ENCODE measurements at places on chromosomes 3 and 15.

DNA sequence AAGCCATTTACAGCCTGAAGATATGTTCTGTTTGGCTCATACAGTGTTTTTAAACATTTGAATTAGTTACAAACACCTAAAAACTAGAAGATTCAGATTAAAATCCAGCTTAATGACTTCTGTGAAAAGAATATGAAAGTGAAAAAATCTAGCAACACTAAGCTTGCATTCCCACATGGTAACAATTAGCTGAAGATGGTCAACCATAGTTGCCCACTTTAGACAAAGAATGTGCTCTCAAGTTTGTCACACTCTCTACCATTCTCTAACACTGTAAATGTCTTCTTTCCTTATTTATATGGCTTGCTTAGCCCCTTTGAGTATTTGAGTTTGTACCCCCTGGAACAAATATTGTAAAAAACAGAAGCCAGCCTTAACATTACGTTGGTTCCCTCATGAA, 32.7 kb downstream of the HDGFL3 start:
- DNase-seq, result no peak

DNA sequence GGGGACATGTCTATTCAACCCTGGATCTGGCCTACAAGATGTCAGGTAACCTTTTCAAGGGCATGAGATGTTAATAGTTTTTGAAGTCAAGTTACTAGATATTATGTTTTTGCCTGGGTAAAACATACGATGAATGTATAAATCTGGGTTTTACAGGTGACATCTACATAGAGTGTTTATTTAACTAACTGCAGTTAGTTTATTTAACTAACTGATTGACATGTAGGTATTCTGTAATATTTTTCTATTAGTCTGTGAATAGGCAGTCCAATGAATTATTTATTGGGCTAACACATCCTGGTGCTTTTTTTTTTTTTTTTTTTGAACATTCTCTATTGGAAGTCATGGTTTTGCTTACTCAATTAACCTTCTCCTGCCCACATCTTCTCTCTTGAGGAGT, 38.7 kb upstream of the TNIK start:
- DNase-seq, result no peak

DNA sequence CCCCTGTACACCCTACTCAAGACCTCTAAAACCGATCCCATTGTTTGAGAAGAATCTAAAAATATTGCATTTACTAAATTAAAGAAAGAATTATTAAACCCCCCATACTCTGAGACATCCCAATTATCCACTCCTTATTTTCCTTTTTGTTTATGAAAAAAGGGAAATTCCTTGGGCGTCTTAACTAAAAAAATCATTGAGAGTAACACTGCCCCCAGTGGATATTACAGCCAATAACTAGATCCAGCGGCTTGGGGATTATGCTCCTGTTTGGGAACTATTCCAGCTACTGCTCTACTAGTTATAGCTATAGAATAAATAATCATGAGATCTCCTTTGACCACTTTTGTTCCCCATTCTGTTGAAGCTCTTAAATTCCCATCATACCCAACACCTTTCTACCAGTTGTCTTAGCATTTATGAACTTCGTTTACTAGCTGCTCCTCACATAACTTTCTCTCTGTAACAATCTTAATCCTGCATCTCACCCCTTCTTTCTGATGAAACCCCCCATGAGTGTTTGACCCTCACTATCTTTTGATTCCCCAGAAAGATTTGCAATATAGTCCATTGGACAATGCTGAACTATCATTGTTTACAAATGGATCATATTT, 12.7 kb upstream of the CFAP91 start:
- DNase-seq, result no peak

DNA sequence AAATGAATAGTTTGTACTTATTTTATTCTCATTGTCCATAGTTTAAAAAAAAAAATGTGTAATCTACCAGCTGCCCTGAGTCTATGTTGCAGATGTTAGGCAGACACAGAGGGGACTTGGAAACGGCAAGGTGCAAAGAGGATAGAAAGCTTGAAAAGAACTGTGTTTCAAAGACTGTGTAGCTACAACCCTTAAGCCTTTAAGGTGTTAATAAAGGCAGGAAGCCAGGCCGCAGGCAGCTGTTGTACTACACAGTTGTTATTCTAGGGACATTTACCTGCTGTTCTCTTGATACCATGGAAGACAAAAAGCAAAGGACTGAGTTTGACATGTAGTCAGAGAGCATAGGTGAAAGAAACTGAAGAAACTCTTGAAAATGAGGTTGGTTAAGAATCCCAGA, 440.0 kb downstream of the TUSC7 start:
- DNase-seq, result no peak

GRCh38 chr3:9420850-9421549, 23.6 kb downstream of the SETD5 start:
- DNase-seq, result no peak

DNA sequence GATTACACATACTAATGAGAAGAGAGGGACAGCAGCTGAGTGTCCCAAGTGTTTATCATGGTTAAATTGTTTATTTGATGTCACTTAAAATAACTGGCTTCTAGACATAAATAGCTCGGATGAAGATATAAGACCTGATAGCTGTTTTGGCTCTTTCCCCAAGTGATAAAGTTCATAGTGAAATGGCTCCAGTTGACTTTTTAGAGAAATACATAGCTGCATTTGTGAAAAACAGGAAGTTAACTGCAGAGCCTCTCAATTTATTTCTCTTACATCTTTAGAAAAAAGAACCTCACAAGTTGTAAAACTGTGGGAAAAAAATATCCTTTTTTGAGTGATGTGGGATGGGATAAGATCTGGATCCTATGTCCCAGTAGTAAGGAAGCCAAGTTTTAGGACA, 332.9 kb upstream of the RASGRP1 start:
- no peak for DNase-seq

DNA sequence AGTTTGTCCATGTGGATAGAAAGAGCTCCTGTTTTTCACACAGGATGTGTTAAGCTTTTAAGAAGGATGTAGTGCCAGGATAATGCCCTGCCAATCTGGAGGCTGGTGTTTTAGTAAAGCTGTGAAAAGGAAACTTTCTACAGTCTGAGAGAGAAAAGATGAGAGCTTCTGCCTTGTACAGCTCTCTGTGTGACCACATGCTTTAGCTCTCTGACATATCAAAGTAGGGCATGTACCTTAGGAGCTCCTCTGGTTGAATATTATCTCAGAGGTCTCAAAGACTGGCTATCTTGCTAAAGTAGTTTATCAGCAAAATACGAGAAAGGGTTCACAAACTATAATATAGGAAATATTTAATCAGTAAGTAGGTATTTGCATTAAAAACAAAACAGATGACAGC, 30.4 kb downstream of the CDIN1 start:
- no peak for DNase-seq

GRCh38 chr15:59644756-59645155, 12.6 kb downstream of the GTF2A2 start:
- DNase-seq, result no peak

GRCh38 chr15:85834651-85835050, 39.9 kb upstream of the KLHL25 start:
- no peak for DNase-seq

DNA sequence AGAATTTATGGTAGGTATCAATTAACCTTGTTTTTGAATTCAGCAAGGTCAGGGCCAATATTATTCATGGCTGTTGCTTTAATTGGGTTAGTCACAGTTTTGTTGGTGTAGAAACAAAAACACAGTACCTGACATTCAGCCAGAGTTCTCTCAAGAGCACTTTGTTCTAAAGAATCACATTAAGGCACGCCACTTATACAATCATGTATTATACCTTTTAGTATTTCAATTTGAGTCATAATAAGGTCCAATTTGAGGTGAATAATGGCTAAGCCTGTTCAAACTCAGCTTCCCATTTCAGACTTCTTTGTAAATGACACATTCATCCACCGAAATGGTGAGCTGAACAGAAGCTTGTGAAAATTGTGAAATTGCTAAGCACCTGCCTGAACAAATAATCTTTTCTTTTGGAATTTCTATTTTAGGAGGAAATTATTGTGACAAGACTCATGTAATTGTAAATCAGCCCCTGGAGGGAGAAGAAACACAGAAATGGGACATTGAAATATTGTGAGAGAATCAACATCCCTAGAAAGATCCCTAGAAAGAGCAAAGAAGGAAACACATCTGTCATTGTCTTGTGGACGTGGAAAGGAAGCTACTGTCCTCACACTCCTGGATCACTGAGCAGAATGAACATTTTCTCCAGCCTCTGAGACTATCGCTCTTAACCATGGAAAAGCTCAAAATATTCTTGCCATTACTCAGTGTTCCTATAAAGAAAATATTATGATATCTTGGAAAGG, 29.3 kb downstream of the RIOX2 start:
- no peak for DNase-seq

GRCh38 chr3:185645596-185646381, 59.7 kb downstream of the SENP2 start:
- no peak for DNase-seq

DNA sequence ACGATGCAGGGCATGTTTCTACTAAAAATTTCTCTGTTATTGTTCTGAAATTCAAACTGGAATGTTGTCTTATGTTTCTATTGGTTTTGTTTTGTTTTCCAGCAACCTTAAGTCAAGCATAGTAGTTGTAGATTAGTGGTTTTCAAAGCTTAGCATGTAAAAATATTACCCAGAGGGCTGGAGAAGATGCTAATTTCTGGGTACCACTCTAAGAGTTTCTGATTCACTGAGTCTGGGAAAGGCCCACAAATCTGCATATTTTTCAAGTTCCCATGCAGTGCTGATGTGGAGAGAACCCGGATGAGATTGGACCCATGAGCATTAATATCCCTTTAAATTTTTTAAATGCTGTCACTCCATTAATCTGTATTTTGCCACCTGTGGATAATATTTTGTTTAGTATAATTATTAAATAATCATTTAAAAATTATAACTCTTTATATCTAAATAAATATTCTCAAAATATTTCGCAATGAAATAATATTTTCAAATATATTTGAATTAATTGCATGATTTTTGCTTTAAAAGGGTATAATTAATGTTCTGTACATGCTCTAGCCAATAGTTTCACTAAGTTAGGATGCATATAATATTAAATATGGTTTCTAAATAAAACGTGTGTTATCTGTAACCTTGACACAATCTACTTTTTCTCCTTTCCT, 1274.7 kb upstream of the CADM2 start:
- no peak for DNase-seq

DNA sequence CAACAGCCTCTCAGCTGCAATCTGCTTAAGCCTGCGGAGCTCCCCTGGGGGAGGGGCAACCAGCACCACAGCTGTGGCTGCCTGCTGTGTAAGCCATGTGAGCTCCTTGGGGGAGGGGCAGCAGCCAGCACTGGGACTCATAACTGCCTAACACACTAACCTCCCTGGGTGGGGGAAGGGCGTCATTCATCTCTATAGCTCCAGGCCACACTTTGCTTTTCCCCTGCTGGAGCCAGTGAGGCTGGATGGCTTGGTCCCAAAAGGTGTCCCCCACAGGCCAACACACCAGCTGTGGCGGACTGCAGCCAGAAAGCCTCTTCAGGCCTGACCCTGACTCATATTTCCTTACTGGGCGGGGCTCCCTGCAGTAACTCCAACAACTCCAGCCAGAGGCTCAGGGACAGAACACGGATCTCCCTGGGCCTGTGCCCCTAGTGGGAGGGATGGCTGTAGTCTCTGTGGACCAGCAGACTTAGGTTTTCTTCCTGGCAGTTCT, 129.8 kb downstream of the PPM1L start:
- no peak for DNase-seq

DNA sequence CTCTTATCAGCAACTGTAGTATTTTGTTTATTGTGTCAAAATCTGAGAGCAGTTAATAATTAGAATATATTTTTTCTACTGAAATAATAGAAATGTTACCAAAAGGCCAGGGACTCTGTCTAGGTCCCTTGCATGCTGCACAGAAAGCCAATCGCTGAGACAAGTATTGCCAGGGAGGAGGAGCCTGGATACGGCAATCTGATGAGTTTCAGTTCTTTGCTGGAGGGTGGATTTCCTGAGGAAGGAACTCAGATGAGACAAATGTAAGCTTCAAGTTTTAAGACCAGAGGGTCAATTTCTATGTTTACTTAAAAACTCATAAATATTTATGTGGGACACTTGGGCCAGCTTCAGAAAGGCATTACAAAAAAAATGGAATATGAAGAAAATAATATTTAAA, 252.2 kb downstream of the GABRG3 start:
- no peak for DNase-seq

DNA sequence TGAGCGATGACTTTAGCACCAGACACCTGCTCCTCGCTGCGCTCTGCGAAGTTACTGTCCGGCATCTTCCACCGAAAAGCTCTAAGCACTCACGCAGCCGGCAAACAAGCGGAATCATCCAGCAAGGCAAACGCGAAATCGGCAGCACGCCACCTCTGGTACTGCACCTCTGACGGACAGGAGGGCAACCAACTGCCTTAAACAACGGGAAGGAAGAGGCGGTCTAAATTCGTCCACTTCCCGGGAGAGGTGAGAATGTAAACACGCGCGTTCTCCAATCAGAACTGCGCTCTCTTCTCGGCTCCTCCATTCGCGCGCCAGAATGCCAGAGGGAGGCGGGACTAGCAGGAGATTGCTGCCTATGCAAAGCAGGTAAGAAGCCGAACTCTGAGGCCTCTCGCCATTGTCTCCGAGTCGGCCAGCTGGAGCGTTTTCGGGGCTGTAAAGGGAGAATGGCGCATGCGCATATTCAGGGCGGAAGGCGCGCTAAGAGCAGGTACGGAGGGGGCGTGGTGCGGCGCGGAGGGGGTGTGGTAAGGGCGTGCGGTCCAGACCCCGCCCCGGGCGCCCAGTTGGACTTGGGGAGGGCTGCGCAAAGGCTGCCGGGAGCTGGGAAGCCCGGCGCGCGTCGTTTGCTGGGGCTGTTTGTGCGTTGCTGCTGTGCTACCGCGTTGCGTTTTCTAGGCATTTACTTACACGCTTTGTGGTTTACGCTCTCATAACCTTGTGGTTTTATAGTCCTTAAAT, at the start of the genes BTD and HACL1:
Gene BTD (plus strand): TSS at position 347 of the 747 bp plus-strand sequence. CDS start 33,695 bp downstream, outside the sequence.
Gene HACL1 (minus strand): TSS at position 171 of the 747 bp plus-strand sequence. CDS start 106 bp downstream, at position 65.
- DNase-seq, result peak; percentile 98

- no peak for DNase-seq
Observed at GRCh38 chr15:65908876-65909275, 39.6 kb downstream of the RAB11A start.

DNA sequence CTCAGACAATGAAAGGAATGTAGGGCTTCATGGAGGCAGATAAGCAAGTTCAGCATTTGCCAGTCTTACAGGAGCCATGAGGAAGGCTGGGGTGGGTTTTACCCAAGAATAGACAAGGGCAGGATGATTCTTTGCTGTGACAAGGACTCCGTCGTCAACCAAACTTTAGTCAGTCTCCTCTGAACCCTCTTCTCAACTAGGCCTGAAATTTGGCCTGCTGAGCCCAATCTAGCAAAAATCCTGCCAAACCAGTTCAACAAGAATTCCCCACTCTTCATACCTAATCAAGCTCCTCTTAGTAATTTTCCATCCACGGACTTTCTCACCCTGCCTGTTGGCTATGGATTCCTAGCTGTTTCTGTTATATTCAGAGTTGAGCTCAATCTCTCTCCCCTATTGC, 280.5 kb downstream of the TBL1XR1 start:
- no peak for DNase-seq

- no peak for DNase-seq
Observed at GRCh38 chr15:62524848-62525247, 359.8 kb upstream of the C2CD4B start.
